ENCODE measurements at places on chromosomes 12 and 14.

- DNase-seq, result peak; percentile 99
Measured at GRCh38 chr12:6873094-6874014, at the start of gene SPSB2. Gene SPSB2, minus strand, starts transcription at chr12:6873303. Its CDS starts 402 bp downstream, at chr12:6872901.

DNA sequence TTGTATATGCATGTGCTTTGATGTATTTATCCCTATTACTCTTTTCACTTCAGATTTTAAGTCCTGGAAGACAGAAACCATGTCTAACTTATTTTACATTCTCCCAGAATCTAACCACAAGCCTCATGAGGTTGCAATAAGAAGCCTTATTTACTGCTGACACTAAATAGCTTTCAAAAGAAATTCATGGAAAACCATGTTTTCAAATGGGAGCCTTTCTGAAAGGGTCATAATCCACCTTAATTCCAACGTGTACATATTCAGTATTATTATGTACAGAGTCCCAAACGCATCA lies 34.4 kb downstream of the CORO1C start:
- DNase-seq, result no peak

DNA sequence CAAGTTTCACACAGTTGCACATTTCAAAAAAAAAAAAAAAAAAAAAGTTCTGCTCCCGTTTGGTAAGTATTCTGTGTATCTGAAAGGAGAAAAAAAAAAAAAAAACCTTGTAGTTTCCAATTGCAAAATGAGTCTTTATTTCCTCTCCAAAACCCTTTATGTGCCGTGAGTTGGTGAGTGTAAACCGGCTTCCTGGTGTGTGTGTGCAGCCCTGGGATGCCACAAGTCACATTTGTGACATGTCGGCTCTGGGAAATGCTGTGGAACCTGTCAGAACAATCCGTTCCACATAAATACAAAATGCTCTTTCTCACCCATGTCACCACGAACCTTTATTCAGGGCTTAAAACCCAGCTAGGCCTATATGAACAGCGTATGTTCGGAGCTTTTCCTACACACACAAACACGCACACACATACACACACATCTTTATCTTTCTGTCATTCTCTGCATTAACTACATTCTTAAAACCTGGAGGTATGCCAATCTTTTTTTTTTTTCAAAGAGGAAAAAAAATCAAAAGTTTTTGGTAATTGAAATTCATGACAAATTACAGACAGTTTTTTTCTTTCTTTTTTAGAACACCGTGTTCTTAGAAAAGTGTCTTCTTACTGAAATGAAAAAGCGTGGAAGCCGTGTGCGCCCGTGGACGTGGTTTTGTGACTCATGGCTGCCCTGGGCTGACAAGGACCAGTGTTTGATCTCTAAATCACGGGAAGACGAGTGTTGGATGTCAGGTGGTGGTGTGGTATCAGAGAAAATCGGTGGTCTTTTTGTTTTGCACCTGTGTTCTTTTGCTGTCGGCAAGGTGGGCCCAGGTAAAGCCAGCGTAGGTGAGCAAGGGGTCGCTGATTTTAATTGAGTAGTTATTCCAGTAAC lies 612.0 kb downstream of the VRK1 start:
- DNase-seq, result no peak

DNA sequence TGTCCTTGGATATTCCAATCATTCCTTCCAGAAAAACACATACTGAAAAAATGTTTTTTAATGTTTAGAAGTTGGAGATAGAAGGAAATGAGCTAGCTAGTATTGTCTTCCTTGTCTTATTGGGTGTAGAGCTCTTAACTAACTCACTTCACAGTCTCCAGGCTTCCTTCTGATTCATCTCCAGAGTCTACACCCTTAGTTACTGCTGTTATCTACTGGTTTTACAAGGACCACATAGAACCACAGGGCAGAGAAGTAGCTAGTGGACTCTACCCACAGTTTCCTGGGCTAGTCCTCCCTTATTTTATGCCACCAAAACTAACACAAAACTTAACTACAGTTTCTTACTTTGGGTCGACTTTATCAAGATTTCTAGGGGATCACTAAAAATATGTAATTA lies 31.0 kb upstream of the DHRS4 start:
- DNase-seq, result no peak

GRCh38 chr14:23481362-23481970 lies 12.0 kb downstream of the NGDN start:
- peak; percentile 21 for DNase-seq

DNA sequence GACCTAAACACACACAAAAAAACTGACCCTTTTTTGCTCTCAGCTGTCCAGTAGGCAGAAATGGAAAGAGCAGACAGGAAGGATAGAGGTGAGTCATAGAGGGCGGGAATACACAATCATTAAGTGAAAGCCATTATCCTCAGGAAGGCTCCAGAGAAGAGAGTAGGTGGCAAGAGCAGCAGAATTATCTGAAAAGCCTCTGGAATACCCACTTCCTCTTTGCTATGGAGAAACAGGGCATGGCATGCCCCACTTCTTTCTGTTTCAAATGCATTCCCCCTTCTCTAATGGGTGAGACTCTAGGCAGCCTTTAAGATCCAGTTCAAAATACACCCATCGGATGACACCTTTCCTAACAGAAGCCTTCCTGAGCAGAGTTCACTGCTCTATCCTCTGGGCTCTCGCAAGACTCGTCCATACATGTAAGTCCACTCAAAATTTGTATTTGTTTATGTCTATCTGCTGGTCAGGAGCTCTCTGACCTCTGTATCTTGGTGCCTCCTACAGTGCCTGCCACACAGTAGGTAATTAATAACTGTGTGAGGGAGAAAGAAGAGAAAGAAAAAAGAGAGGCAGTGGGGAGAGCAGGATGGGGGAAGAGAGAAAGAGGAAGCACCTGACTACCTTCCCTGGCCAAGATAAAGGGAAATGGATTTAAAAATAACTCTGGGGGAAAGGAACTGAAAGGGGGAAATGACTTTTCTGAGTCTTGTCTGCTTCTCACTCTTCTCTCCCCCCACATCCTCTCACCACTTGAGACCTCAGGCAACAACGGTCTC lies 8.5 kb downstream of the KLHL33 start:
- peak; percentile 80 for DNase-seq

DNA sequence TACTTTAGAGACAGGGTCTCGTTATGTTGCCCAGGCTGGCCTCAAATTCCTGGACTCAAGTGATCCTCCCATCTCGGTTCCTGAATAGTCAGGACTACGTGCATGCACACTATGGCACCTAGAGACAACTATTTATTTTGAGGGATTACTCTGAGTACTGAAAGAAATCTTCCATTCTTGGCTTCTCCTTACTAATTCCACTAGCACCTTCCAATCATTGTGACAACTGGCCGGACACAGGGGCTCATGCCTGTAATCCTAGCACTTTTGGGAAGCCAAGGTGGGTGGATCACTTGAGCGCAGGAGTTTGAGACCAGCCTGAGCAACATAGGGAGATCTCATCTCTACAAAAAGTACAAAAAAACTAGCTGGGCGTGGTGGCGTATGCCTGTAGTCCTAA lies 42.1 kb upstream of the MTERF2 start:
- no peak for DNase-seq

GRCh38 chr12:3117591-3118015 lies 40.4 kb downstream of the TSPAN9 start:
- no peak for DNase-seq

DNA sequence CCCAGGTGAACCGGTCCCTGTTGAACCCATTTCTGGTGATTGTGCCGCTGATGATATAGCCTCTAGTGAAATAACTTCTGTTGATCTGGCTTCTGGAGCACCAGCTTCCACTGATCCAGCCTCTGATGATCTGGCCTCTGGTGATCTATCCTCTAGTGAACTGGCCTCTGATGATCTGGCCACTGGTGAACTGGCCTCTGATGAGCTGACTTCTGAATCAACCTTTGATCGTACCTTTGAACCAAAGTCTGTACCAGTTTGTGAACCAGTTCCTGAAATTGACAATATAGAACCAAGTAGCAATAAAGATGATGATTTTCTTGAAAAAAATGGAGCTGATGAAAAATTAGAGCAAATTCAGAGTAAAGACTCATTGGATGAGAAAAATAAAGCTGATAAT lies 59.1 kb downstream of the ATF7IP start:
- no peak for DNase-seq

- no peak for DNase-seq
Measured at GRCh38 chr14:98370352-98370751, 901.6 kb downstream of the BCL11B start.

GRCh38 chr12:119258149-119258548 lies 76.4 kb upstream of the CCDC60 start:
- DNase-seq, result no peak

DNA sequence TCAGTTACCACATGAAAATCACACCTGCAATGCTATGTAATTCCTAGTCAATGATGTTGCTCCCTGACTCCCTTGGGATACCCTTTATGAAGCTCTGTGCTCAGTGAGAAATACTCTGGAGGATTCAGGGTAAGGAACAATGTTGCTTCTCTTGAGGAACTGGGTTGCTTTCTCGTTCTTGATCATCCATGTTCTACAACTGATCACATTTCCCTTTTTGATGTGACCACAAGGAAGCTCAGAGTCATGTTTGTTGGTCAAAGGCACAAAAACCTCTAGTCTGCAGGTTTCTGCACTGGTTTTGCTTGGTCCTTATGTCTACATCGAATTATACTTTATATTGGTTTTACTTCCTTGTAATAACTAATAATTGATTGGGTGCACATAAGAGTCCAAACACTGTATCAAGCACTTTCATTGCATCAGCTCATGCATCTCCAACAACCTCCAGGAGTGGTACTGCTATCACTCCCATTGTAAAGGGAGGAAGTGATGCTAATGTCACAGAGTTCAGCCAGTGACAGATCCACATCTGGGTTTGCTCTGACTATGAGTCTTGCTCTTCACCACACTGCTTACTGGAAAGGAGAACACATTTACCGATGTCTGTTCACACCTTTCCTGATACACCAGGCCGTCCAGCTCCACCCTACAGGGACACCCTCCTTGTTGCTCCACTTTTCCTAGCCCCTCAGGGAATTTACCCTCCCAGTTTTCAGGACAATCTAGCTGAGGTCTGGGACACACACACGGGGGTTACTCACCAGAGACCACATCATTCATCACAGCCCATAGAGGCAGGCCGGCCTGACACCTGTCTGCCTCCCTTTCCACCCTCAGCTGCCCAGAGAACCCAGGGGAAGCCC lies 41.0 kb downstream of the CMKLR1 start:
- DNase-seq, result peak; percentile 55

- DNase-seq, result no peak
Measured at GRCh38 chr12:38588624-38589305, 272.2 kb downstream of the ALG10B start.

DNA sequence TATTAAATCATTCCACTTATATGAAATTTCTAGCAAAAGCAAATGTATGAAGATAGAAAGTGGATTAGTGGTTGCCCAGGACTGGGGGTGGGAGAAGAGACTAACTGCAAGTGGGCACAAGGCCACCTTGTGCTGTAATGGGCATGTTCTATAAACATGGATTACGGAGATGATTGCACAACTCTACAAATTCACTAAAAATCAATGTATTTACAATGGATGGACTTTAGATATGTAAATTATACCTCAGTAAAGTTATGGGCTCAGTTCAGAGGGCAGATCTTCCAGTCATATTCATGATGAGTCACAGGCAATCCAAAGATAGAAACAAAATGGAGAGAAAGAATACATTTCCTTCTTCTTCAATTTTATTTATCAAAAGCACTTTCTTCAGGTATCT lies 173.9 kb downstream of the NDUFA12 start:
- DNase-seq, result peak; percentile 20

GRCh38 chr14:52656905-52657304 lies 38.5 kb downstream of the ERO1A start:
- no peak for DNase-seq

DNA sequence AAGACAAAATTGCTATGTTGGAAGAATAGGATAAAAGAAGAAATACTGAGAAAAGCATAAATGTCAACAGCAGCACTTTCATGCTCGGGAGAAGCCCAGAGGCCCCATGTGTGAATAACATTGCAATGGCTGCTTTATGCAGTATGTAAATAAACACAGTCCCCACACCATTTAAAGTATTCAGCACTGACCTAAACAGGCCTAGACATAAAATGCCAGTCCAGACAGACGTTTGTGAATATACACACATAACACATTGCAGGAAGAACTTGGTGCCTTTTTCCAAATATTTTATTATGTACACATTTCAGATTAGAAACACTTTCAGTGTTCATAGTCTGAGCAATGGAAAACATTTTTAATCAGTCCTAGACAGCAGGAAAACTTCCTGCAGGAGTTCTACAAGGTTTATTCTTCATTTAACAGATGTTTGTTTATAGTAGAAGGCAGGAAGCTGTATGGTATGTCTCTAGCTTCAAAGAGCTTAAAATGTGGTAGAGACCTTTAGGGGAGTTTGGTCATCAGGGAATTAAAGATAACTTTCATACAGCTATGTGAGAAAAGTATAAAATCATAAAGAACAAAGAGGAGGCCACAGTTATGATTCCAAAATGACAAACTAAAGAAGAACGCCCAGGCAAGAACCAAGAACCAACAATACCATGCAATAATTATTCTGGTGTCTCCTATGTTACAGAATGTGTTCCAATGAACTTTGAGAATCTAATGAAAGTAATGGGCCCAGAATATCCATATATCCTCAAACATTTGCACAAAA lies 30.6 kb upstream of the SLC38A2 start:
- no peak for DNase-seq

DNA sequence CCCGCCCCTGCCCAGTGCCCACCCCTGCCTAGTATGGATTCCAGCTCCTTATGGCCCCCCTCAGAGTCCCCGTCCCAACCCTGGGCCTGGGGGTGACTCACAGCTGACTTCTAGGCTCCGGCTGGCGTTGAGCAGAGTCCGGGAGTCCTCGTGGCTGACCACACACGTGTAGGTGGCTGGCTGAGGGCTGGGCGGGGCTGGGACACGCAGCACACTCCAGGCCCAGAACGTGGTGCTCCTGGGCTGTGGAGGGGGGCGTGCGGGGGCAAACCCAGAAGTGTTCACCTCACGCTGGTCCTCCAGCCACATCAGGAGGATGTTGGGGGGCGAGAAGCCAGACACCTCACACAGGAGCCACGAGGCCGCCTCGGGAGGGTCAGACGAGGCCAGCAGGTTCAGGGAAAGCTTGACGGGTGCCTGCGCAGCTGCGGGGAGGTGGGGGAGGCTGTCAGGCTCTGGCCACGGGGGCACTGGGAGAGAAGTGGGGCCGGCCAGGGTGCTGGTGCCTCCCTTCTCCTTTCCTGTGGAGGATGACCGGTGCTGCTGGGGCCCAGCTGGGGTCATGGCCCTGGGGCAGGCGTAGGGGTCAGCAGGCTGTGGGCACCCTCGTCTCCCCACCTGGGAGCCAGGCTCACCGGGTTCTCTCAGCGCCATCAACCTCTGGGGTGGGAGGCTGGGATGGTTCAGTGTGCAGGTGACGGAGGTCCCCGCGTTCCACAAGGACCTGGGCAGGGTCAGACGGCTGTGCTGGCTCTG lies 314.1 kb downstream of the TMEM121 start:
- no peak for DNase-seq

GRCh38 chr14:102591944-102592762 lies at the start of gene RCOR1:
Gene RCOR1, plus strand, starts transcription at chr14:102592649. Its CDS starts 238 bp downstream, at chr14:102592887.
- peak; percentile 100 for DNase-seq

All from suppressor macrophage treated with lipopolysaccharide for 1 hour (primary cell).